ENCODE measurements at places on chromosomes 7 and 10.
A peak's percentile ranks its signal among the peaks of the same experiment; 100 is the strongest.

DNA sequence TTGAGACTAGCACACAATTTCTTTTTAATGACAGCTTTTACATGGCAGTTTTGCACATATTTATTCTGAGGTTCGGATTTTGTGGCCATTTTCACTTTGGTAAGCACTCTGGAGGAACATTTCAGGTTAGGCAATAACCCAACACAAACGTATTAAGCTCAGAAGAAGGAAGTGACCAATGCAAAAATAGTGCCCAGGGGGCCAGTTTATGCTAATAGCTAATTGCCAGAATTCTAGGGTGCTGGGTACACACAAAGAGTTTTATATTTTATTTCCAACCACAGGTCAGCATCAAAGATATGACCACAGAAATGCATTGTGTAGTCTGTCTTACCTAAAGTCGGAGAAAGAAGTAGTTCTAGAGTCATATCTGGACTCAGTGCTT lies 8.4 kb upstream of the AGR2 start:
- DNase-seq = no peak

DNA sequence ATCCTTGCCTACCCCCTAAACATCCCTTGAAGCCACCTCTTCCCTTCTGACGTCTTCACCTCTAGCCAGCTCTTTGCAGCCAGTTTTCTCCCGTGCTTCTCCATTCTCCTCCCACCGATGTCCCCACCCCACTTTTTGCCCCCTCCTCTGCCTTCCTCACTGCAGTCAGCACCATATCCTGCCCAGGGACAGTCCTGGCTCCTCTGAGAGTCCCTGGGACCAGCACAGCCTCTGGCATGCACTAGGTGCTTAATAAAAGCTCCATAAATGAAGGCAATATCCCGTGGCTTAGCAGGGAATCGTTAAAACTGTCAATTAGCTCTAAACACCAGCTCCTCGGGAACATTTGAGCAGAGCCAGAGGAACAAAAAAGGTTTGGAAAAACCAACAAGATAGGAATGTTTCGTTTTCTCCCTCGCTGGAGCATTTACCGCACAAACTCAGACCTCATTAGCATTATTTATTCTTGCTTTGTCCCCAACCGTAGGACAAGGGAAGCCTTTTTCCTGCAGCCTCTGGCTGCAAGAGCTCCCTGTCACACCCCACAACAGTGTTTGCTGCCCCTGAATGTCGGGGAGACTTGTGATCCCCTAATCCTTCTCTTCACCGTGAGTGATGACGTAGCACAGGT lies 16.1 kb downstream of the MYL10 start:
- no peak for DNase-seq

- DNase-seq = peak; percentile 31
Observed at GRCh38 chr7:140923358-140924006, 1.2 kb downstream of the BRAF start.

- no peak for DNase-seq
Observed at GRCh38 chr7:68748934-68749900, 849.1 kb upstream of the AUTS2 start.

All from mammary epithelial cell (primary cell).